RWPE1 (cell line): ENCODE measurements at places on chromosomes 16 and 17.

DNA sequence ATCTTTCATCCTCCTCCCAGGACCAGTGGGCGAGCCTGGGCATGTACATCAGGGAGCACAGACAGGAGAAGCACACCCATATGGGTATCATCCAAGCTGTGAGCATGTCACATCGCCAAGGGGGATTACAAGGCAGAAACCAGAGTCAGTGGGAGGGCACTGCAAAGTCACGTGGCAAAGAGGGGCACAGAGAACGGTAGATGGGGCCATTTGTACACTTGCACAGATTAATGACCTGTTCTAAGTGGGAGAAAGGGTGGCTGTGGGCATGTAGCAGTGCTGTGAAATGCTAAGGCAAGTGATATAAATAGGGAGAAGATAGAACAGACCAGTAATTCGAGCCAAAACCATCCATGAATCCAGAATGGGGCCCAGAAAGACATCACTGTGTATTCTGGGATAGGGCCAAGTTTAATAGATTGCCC is 265.0 kb downstream of the CPPED1 start:
- DNase-seq, result peak; percentile 50

GRCh38 chr16:11788914-11789313 is 8.1 kb downstream of the ZC3H7A start:
- DNase-seq, result no peak

DNA sequence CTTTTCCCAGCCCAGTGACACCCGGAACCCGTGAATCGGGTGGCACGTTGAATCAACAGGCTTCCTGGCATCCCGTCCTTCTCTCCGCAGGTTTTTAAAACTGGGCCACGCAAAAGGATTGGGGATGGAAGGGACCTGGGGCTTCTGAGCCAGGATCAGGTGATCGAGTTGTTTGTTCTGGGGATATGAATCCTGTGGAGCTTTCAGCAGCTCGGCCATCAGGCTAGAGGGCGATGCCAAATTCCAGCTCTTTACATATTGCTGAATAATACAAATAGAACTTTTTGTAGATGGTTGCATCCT is 473 bp downstream of the SUPT6H start:
- no peak for DNase-seq

- no peak for DNase-seq
These were observed 35.2 kb downstream of the ARHGAP23 start for GRCh38 chr17:38463451-38463858.

DNA sequence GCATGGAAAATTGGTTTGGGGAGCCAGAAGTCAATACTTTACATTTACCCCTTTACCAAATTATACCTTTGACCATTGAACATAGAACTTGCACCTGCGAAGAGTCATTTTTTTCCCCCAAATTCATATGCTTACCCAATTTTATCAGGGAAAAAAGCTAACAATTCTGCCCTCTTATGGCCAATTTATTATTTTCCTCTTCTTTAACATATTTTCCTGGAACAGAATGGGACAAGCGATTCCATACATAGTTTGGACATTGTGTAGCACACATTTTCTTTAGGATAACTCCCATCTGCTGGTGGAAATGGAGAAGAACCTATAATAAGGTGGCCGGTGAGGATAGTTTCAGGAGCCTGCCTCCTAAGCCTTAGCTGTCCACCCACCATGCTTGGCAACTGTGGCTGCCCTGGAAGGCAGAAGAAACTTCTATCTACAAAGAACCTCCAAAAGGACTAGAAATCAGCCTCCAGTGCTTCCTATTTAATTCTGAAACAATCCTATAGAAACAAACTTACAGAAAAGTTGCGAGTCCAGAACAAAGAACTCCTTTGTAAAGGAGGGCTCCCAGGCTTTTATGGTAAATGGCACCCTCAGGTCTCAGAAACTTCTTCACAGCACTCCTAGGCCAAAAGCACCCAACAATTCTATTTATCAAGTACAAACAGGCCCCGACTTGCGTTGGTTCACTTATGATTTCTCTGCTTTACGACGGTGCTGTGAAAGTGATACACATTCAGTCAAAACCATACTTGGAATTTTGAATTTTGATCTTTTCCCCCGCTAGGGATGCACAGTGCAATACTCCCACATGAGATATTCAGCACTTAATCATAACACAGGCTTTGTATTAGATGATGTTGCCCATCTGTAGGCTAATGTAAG is 64.1 kb upstream of the CACNG4 start:
- peak; percentile 44 for DNase-seq

DNA sequence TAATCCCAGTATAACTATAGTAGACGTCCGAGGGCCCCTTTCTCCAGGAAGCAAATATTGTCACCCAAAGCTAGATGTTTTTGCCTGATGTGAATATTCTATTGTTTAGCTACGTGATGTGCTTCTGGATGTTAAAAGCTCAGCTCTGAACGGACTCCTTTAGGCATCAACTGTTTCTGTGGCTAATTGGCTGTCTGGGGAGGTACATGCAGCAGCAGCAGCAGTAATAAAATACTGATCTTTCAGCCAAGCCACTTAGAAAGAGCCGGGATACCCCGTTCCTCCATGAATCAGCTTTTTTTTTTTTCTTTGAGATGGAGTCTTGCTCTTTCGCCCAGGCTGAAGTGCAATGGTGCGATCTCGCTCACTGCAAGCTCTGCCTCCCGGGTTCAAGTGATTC is 43.0 kb downstream of the TRARG1 start:
- DNase-seq, result no peak

DNA sequence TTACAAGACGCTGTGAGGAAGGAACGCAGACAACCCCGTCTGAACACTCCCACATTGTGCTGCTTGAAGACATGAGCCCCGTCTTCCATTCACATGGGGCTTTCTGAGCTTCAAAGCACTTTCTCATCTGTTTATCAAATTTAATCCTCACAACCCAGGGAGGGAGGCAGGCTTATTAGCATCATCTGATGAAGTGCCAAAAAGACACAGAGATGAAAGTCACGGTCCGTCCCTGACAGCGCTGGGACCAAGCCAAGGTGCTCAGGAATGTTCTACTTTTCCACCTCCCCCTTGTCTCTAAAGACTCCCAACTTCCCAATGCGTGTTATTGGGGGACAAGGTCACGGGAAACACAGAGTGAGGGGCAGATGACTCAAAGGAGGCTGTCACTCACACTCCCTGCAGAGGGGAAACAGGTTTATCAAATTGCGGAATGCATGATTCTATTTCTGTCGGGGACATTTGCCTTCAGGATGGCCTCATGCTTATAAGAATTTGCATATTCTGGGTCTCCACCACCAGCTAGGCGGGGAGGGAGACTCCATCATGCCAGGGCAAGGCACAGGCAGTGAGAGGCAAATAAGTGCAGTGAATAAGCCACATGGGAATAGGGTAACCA is 10.7 kb downstream of the XYLT1 start:
- DNase-seq, result no peak

GRCh38 chr17:71464241-71464640 is 656.6 kb upstream of the SOX9 start:
- DNase-seq, result no peak

GRCh38 chr17:71978435-71978834 is 142.4 kb upstream of the SOX9 start:
- DNase-seq, result peak; percentile 15

DNA sequence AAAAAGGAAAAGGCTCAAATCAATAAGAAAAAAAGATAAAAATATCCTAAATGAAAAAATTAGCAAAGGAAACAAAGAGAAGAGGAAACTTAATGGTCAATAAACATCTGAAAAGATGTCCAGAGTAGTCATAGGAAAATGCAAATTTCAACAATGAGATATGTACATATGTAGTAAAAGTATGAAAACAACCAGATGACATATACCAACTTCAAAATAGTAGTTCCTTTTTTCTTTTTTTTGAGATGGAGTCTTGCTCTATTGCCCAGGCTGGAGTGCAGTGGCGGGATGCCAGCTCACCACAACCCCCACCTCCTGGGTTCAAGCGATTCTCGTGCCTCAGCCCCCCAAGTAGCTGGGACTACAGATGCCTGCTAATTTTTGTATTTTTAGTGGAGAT is 21.7 kb upstream of the NFAT5 start:
- no peak for DNase-seq

DNA sequence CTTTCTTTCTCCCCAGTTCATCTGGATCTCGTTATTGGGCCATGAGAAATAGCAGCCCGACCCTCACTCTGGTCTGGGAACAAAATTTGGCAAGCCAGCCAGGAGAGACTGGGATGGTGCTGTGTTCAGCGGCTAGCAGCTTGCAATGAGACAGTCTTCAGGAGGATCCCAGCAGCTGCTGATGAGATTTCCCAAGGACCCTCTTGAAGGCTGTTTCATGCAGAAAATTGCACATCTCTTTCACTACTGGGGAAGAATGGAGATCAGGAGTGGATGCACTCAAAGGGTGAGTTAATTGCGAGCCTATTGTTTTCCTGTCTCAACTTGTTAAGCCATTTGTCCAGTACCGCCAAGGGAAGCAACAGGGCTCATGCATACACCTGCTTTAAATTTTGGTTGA is 5.5 kb upstream of the COIL start:
- no peak for DNase-seq

- no peak for DNase-seq
These were observed 1.6 kb upstream of the ADGRG3 start for GRCh38 chr16:57666353-57667047.

GRCh38 chr16:48535831-48536613 is 74.0 kb downstream of the N4BP1 start:
- DNase-seq, result peak; percentile 26

DNA sequence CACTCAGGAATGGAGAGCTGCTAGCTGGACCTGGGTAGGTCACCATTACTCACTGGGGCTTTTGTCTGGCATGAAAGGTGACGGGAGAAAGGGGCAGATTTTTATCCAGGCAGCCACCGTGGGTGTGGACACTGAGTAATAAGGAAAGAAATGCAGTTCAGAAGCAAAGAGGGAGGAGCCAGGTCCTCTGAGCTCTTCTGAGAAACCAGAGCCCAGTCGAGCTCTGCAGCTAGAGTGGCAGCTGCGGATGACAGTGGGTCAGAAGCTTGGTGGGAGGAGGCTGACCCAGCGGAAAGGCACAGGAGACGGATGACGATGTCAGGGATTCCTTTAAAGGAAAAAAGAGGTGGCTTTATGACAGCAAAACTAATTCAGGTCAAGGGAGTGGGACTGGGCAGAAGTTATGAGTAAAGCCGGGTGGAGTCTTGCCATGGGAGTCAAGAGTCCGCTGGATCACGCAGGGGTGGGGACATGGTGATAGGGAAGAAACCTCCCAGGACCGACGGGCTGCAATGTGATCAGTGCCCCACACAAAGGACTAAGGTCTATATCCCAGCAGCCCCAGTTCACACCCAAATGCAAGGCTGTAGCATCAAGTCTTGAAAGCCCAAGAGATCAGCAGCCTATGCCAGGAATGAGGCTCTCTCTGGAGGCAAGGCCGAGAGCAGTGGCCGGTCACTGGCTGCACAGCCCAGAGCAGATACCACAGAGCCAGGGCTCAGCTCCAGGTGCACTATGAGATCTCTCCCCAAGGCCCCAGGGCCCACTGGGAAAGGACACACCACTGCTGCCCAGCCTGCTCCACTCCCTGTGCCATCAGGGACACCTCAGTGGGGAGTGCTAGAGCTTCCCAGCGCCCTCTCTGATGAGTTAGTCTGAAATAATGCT is 6.3 kb upstream of the MNT start:
- DNase-seq, result peak; percentile 67

- DNase-seq, result no peak
These were observed 26.8 kb upstream of the HOXB13 start for GRCh38 chr17:48755356-48755755.

DNA sequence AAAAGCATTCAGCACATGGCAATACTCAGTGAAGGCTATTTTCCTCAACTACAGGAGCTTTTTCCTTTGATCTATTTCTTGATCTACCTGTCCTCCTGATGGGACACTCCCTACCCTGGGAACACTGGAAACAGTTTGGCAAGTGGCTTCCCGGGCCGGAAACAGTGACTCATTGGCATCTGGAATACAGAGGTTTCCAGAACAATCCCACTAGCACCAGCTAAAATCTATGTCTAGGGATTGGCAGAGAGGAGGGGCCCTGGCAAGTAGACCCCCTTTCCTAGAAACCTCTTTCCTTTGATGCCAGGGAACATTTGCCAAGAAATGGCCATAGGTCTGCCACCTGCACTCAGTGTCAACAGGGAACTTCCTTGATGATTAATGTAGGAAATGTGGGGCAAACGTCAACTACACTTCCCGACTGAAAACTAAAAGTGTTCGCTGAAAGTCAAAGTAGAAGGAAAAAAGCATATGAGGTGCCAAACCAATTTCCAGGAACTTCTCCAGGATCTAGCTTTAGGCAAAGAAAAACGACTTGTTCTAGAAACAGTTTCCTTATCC is 30.4 kb upstream of the FBXW10B start:
- peak; percentile 46 for DNase-seq

DNA sequence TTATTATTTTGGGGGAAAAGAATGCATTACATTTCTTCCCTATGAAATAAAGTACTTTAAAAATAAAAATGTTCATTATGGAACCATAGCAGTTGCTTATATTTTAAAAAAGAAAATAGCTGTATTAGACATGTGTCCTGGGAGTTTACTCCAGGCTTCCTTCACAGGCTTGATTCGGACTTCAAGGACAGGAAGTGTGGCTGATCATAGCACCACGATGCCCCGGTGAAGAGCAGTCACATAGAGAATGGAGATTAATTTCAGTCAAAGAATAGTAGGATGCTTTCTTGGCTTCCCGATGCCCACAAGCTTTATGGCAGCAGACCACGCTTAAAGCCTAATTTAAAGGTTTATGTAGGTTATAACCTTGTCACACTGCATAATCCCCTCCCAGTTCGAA is 125.1 kb downstream of the NPIPB5 start:
- DNase-seq, result no peak

DNA sequence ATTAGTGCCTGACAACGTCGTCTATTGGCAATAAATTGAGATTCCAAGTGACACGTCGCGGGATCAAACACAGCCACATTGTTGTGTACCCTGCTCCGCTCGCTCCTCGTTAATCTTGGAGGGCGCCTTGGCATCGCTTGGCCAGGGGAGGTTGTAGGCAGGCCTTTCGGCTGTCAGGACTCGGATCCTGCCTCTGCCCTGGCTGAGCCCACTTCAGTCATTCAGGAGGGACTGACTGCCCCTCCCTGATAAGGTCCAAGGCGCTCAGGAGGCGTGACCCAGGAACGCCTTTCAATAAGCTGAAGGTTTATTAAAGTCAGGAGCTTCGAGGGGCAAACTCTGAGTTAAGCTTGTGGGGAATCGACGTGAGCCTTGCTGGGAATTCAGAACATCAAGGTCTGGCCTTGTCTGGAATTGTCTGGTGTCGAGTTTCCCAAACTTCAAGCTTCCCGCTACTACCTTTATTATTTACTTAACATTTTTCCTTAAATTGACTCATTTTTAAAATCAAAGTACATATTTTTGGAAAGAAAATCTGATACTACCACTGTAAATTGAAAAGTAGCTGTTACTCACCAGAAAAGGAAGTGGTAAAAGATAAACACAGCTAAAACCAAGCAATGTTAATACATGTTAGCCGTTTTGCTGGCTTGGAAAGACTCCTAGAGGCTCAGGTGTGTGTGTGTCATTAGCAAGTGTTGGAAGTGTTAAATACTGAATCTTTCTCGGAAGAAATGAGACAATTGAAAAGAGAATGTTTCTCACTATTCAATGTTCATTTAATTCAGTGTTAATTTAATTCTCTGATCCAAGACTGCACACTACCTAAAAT is 5.3 kb upstream of the IRX3 start:
- DNase-seq, result no peak
